ENCODE measurements at places on chromosomes 4 and X.

DNA sequence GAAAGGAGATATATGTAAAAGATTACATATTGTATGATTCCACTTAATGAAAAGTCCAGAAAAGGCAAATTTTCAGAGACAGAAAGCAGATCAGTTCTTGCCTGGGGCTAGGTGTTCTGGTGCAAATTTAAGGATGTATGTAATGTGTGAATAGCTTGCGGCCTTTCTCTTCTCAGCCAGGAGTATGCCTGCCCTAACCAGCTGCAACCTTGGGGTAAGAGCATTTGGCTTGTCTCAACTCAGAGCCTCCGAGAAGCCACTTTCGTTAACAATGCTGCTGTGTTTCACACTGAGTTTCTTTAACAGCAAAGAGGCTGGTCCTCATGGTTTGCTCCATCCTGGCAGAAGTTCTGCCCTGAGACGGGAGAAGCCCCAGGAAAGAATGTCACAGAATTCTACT is 102.7 kb downstream of the SPCS3 start:
- no peak for DNase-seq

DNA sequence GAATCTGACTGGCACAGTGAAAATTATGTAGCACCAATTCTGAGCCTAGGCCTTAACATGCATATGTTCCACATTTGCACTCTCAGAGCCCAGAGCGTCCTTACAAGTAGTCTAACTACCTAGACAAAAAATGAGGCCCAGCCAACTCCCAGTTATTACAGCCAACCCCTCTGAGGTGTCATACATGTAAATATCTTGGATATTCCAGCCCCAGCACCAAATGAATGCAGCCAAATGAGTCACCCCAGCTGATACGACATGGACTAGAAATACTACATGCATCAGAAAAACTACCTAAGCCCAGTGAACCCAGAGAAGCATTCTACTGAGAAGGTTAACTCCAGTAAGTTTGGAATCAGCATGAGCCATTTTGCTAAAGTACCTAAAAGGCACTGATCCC is 145.1 kb downstream of the STPG2 start:
- DNase-seq: no peak

DNA sequence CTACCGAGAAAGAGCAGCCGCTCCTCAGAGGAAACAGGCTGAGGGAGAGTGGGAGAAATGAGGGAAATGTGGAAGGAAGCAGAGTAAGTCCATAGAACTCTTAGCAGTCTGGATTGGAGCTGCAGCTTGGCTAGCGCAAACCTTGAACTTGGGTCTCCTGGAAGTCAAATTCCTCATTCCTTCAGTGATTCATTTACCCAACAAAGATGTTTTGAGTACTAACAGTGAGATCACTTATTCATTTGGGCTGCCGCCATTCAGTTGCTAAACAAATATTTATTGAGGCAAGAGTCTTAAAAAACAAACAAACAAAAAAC is 51.5 kb downstream of the SEL1L3 start:
- no peak for DNase-seq

- no peak for DNase-seq
Observed at GRCh38 chrX:135015523-135016245, 6.7 kb downstream of the RTL8B start.

GRCh38 chr4:11774346-11774745 is 345.7 kb upstream of the HS3ST1 start:
- DNase-seq: no peak

DNA sequence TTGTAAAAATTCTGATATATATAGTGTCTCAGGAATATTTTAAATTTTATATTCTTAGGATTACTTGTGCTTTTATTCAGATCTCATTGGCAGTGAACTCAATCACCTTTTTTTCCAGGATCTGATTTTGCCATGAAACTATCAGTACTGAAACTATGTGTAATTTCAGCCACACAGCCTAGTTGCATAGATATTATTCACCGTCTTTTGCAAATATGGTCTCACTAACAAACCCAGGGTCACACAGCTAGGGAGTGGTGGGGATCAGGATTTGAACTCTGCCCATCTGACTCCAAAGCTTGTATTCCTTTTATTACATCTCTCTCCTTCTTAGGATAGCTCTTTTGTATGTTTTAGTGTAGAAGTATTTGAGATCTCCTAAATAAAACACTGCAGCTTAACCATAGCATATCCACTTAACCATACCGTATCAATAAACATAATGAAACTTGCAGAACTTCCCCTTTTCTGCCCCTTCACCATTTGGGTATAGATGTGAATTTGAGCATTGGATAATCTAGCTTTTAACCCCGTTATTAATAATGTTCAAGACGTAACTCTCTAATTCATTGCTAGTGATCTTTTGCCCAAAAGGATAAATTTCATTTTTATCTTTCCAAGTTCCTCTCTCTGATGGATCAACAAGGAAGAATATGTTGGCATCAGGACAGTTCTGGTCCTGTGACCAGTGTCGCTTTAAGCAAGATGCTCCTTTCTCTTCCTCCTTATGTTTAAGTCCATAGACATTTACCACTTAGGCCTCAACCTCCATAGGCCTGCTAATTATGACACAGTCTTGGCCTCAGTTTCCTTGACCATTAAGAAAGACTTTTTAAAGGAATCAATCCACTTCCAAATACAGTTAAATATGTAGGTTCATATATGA is 74.6 kb downstream of the RAPGEF2 start:
- DNase-seq: no peak

DNA sequence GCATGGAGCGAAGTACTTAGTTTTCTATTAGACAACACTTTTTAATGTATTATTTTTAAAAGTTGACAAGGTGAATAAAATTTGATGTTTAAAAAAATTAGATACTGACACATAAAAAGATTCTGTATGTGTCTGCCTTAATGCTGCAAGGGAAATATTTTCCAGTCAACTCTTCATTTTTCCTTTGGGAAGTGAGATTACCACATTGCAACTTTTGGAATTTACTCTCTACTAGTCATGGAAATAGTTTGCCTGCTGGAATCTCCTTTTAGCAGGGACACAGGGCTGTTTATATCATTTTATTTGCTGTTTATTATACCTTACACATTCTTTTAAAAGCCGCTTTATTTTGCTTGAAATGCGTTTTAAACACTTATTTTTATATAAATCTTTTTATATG is 135.1 kb downstream of the MID1 start:
- DNase-seq: no peak

GRCh38 chrX:16162391-16162790 is 4.9 kb upstream of the MAGEB17 start:
- no peak for DNase-seq

- no peak for DNase-seq
Observed at GRCh38 chrX:7706032-7706431, 136.9 kb upstream of the VCX start.

- DNase-seq: no peak
Observed at GRCh38 chr4:12595986-12596385, 888.2 kb downstream of the RAB28 start.

DNA sequence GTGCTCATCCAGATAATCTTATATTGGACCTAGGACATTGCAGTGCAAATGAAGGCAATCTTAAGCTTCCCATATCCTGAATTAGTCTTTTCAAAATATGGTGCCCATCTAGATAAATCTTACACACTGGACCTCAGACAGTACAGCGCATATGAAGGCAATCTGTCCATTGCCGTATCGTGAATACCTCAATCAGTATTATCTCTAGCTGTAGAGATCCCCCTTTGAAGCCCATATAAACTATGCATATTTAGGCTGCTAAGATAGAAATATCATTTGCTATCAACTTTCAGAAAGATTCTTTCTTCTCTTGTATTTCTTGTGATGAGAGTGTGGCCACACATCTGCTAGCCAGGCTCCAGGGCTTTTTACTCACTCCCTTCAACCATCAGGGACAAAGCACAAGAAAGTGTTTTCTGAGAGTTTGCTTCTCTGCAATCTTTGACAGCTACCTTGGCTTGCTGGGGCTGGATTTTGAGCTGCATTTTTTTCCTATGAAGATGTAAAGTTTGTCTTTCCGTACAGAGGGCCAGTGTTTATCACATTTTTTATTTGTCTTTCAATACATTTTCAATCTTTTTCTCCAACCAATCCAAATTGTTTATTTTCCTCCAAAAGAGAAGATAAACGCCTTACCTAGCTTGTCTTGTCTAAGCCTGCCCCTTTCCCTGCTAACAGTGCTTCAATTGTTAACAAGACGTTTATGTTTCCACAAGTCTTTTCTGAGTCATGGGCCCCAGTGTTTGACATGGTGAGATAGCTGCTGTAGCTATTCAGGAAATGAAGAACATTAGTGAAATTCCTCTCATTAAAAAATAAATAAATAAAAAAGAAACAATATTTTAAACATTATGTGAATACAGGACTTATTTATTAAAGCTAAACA is 57.6 kb upstream of the FAT1 start:
- no peak for DNase-seq

DNA sequence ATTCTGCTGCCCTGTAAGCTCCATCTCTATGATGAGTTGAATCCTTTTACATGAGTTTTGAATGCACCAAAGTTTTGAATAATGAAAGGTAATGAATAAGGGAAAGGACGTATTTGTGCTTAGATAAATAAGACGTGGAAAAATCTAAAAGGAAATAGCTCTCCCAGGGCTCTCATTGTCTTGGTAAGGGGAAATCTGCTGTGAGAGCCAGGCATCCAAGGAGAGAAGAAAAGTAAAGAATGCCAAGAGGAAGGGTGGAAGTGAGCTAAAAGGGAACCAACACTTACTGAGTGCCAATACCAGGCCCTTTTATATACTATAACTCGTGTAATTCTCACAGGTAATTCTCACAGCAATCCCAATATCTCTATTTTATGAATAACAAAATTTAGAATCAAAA is 62.6 kb upstream of the KLHL13 start:
- no peak for DNase-seq

DNA sequence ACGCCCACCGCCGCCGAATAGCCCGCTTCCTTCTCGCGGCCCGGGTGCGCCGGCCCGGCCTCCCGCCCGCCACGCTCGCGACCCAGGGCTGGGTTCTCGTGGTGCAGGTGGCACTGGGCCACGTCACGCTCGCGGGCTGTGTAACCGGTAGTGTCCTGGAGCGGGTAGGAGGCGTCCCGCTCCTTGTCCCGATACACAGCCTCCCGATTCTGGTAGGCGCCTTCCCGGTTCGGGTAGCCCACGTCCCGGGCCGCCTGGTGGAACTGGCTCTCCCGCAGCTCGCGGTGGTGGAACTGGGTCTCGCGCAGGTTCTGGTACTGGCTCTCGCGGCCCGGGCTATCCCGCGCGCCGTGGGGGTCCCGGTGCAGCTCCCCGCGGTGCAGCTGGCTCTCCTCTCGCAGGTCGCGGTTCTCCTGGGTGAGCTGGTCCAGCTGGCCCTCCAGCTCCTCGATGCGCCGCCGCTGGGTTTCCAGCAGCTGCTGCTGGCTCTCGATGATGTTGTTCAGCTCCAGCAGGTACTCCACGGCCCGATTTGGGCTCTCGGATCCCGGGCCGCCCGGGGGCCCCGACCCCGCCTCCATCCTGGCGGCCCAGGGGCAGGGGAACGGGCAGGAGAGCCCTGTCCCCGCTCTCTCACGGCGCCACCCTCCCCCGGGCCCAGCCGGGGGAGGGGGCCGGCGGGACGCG is 39.3 kb upstream of the IQSEC2 start:
- peak; percentile 16 for DNase-seq

DNA sequence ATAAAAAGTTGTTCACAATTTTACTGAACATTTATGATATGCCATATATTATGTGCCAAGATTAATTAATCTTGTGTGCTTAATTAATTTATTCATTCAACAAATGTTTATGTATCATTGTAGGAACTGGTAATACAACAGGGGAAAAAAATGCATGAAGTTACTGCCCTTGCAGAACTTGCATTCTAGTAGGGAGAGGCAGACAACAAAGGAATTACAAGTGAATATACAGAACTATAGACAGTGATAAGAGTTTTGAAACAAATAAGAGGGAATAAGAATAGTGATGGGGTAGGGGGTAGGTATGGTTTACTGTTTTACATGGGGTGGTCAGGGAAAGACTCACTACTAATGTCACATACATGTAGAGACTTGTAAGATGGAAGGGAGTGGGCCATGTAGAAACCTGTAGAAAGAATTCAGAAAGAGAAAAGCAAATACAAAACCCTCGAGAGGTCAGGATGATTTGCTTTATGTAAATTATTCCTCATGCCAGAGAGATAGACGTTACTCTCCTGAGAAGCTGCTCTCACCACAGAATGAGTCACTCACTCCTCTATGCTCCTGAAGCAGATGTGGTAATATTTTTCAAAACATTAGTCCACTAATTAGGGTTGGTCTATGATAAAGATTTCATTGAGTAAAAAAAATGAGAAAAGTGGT is 855.0 kb upstream of the GRID2 start:
- no peak for DNase-seq

- DNase-seq: no peak
Observed at GRCh38 chr4:46404981-46405380, 15.1 kb upstream of the GABRA2 start.

DNA sequence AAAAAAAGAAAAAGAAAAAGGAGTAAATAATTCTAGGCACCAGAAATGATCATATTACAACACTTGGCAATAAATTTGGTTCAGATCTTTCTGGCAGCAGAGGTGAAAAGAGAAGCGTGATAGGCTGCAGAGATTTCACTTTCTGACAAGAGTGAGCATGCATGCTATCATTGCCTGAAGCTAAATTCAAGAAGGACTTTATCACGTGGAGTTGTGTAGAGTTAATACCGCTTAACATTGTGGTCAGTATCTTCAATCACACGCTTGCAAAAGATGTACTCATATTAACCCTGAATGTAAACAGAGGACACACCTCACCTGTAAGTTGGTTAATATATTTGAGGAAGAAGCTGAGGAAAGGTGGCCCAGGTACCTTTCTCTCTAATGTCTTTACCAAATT is 31.4 kb upstream of the RBPJ start:
- DNase-seq: no peak

- no peak for DNase-seq
Observed at GRCh38 chrX:108091878-108092291, 307 bp downstream of the ATG4A start.

DNA sequence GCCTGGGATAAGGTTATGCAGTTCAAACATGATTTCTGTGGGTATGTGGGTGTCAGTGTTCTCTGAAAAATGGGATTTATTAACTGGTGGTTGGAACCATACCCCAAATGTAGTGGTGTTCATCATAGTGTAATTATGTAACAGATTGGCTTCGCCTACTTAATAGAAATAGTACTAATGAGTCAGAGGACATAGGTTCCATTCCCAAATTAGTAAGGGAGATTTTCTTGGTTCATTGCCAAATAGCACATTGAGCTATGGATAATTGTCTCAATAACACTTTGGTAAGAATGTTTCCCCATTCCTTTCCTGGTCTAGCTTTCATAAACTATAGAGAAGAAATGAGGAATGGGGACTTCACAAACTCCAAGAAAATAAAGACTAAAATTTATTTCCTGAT is 20.5 kb upstream of the CYBB start:
- DNase-seq: no peak

- DNase-seq: no peak
Observed at GRCh38 chr4:72063726-72064125, 31.9 kb downstream of the NPFFR2 start.

Data from effector memory CD8-positive, alpha-beta T cell (primary cell).